ENCODE measurements at places on chromosomes 11 and 22.

GRCh38 chr11:65315204-65315865, 669 bp downstream of the CDC42EP2 start:
- no peak for DNase-seq

DNA sequence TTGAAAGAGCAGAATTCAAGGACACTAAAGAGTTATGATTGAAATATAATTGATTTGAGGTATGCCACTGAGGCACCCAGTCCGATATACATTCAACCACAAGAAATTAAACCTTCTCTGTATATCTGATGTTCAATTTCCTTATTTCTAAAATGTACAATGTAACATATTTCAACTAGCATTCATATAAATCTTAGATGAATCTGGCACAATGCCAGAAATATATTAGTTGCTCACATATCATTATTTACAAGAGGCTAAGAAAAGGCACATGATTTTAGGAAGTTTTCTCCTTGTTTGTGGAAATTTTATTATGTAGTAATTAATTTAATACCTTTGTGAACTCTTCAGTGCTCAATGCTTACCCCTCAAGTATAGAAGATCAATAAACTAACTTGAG, 532.3 kb downstream of the KCNA4 start:
- DNase-seq, result no peak

DNA sequence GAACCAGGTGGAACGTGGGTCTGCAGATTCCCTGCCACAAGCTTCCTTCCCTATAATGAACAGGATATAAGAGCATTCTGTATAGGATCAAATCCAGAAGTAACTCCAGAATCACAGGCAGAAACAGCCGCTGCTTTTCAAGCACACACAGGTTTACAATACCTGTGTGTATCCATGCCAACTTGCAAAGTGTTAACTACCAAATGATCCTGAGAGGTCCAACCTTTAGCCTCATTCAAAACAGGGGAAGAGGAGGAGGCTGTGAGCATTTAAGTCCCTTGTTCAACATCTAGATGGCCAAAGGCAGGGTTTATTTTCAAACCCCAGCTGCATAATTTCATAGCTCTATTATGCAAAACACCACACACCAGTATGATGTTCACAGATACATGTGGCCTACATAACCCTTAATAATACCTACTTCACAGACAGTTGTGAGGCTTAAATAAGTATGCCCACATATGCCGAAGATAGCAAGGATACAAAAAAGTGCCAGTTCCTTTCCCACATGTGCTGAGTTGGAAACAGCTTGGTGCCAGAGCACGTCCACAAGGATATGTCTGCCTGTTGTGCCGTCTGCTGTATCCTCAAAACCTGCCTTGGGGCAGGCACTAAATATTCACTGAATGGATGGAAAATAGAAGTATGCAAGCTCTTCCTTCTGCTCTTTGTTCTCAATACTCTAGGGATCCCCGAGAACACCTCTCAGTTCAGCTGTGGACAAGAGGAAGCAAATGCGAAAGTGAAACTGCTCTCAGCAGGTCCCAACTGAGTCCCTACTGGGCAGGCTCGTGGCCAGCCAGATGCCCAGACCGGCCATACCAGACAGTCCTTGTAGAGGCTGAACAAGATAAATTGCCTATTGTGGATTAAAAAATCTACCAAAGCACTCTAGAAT, 66.8 kb downstream of the LARGE1 start:
- peak; percentile 57 for DNase-seq

DNA sequence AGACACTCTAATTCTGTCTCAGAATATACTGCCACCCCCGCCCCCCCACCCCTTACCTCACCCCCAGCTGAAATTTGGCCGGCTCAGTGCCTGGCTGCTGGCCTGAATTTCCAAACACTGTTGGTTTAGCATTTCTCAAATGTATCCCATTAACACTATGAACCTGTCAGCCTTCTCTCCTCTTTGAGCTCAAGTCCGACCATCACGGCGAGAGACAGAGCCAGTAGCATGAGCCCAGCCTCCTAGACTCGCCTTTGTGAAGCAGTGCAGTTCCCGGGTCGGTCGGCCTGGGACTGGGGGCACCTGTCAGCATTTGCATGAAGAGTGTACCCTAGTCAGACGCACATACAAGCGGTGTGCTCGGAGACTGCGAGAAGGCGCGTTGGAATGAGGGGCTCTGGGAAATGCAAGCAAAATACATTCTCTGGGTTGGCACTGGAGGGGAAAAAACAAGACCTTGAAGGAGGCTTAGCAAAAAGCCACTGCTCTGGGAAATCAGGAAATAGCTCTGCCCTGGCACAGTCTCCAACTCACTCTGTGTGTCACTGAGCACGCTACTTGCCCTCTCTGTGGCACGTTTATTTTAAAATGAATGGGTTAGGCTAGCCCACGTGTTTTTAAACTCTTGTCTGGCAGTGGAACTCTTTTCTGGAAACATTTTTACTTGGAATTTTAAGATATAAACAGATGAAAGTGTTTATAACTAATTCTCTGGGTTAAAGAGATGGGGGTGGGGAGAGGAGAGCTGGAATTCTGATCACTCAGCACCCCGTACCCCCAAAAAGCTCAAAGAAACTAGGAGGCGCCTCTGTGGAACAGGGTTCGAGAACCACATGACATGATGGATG, 108.3 kb downstream of the TIMP3 start:
- DNase-seq, result no peak

DNA sequence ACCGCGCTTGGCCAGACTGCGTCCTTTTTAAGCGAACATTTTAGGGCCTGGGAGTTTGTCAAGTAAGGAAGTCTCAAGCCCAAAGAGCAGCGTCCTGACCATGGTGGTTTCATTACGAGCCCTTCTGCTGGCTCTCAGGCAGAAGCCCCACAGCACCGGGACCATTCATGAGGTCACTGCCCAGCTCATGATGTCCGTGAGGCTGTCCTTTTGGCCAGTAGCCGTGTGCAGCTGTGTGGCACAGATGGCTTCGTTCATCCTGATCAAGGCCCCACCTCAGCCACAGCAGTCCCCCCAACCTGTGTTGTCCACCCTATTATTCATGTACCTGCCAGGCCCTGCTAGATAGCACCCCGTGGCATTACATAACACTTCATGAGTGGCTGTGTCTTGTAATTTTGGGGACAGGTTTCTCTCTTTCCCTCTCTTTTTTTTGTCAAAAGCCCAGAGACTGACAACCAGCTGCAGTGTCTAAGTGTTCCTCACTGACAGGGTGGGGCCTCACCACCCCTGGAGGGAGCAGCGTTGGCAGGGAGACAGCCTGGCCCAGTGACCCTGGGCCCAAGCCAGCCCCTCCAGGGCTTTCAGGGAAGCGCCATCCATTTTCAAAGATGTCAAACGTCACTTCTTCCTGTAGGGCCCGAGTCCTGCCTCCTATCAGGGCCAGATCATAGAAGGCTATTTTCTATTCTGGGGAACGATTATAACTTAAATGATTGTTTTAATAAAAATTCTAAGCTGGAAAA, 21.8 kb upstream of the CABP7 start:
- DNase-seq, result no peak

DNA sequence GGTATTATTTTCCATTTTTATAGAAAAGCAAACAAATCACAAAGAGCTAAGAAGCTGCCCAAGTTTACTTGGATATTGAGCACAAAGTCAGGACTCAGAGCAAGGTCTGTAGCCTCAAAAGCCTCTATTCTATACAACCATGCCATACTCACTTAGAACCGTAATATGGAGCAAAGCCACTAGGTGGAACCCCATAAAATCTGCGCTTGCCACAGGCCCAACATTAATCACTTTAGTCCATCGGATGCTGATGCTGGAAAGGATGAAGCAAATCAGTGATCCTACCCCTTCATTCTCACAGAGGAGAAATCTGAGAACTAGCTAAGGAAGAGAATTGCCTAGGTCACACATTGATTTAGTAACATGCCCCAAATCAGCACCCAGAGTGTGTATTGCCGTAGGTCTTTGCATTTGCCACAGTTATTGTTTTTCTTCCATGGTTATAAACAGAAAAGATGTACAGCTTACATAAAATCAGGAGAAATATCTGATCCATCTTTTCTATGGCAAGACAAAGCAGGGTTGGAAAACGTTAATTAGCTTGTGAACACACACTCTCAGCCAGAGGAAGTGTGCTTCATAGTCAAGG, 56.7 kb upstream of the RAB38 start:
- DNase-seq, result no peak

DNA sequence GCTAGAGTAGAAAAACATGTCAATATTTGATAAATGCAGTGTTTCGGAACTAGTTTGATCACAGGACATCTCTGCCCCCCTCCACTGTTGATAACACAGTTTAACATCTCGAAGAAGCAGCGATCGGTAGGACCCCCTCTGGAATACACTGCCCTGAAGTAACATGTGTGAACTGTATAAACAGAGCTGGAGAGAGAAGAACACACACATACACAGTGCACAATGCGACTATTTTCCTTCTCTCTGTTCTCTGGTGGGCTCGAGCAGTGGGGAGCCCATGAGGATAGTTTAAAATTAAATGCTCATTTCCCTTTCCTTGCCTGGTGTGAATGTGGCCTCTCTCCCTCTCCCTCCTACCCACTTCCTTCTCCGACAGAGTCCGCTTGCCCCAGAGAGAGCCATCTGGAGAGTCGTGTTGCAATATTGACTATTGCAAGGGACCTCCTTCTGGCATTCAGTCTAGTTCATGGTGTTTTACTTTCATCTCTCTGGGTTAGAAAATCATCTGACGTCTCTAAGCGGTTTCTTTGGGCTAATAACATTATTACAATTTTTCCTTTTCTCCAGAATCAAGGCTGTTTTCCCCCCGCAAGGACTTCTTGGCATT, 51.6 kb upstream of the BARX2 start:
- peak; percentile 34 for DNase-seq

GRCh38 chr11:20933086-20933485, 263.7 kb downstream of the NELL1 start:
- no peak for DNase-seq

DNA sequence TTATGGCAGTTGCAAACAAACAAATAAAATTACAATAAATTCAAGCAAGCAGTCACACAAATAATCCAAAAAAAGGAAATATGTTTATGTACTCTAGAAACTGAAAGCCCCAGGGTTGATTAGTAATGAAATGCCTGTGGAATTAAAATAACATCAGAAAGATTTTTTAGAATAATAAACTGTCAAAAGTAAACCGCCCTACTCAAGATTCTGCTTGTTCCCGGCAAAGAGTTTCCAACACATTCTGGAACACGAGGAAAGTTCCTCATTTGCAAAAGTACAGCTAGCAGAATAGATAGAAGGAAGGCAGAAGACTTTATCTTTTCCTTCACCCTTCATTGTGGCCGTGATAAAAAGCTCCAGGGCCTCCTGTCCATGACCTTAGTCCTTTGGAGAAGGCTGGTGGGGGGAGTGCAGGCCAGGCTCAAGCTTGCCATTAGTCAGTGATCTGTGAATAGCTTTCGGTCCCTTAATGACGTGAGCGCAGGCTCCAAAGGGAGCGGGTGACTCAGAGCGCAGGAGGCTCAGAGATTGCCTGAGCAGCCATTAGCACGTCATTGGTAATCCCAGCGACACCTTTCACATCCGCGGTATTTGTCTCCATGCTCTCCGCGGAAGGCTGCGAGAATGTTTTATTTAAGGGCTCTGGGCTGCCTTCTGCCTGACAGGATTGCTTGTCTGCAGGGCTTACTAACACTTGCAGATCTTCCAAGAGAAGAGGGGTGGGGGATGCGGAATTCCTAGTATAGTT, 458.3 kb downstream of the METTL15 start:
- peak; percentile 91 for DNase-seq

DNA sequence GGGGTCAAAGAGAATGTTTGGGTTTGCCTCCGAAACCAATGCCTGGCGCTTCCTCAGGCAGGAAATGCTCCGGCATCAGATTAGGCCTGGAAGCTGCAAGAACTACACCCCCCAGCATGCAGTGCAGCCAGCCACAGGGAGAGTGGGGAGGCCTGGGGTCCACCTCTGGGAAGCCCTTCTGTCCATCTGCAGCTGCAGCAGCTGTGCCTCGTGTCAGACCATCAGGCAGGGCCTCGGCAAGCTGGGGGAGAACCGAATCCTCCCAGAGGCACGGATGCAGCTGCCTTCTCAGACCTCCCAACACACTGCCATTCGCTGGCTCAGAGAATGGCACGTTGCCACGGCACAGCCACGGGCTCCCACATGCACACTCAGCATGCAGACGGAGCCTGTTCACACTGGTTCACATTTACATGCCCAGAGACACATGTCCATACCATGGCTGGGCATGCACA, 57.4 kb downstream of the NECTIN1 start:
- DNase-seq, result peak; percentile 49

- DNase-seq, result no peak
Measured at GRCh38 chr11:118842369-118842768, 41.3 kb upstream of the CXCR5 start.
